Stimulated activated CD4-positive, alpha-beta T cell treated with anti-CD3 and anti-CD28 coated beads, Interleukin-1b, Interleukin-23, amount 100 ng/mL, for 1 hour (primary cell): ENCODE measurements at places on chromosomes 2 and 18.

DNA sequence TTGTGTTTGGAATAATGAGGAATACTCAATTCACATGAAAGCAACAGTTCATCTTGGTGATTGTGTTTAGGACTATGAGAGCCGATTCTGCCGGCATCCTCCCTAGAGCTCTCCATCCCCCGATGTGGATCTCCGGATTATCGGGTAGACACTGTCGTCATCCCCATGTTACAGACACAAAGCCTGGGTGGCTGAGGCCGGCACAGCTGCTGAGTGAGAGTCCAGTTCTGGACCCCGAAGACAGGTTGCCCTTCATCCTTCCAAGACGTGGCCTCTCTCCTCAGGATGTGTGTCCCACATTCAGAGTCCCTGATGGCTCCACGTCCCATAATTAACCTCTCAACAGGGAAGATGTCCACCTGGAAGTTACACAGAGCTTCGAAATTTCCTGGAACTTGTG is 129.3 kb downstream of the HDAC4 start:
- DNase-seq, result no peak

DNA sequence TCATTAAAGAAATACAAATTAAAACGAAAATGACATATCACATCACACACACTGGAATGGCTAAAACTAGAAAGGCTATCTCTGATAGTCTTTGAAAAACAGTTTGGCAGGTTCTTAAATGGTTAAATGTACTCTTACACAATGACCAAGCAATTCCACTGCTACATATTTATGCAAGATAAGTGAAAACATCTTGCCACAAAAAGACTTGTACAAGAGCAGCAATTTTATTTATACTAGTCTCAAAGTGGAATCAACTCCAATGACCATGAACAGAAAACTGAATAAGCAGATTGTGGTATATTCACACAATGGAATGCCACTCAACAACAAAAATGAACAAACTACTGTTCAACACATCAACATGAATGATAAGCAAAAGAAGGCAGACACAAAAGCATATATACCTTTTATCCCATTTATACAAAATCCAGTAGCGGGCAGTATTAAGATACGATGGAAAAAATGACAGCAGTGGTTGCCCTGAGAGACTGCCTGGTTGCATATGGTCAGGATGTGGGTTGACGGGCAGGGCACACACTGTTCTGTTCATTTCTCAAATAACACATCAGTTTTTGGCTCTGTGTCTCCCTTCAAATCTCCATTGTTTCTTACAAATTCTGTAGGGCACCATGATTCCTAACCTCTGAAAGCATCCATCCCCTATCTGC is 25.4 kb downstream of the SP100 start:
- DNase-seq, result peak; percentile 15

- DNase-seq, result no peak
These were observed 1143.5 kb upstream of the CELF4 start for GRCh38 chr18:38709122-38709521.

- DNase-seq, result no peak
These were observed 31.1 kb downstream of the TMEM178A start for GRCh38 chr2:39696838-39697237.

- no peak for DNase-seq
These were observed 52.3 kb downstream of the TCF7L1 start for GRCh38 chr2:85185431-85185940.

- DNase-seq, result no peak
These were observed 25.7 kb downstream of the ANKRD62 start for GRCh38 chr18:12119358-12119757.

- no peak for DNase-seq
These were observed 13.1 kb upstream of the PHLPP1 start for GRCh38 chr18:62702259-62702658.

DNA sequence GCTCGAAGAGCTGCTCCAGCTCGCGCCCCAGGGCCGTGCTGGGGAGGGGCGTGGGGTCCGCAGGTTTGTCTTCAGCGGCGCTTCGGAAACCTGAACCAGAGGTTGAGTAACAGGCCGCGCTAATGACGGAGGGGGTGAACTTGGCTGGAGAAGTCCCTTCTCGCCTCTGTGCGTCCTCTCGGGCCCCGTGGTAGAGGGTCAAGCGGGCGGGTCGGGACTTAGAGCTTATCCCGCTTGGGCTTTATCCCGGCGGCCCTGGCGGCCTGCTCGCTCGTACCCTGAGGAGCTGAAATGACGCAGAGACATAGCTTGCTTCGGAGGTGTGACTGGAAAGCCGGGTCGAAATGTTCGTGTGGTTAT is 479 bp downstream of the RNMT start:
- no peak for DNase-seq

- no peak for DNase-seq
These were observed 162.7 kb downstream of the FSHR start for GRCh38 chr2:48991415-48992131.

- no peak for DNase-seq
These were observed 12.8 kb upstream of the HPCAL1 start for GRCh38 chr2:10289891-10290290.

GRCh38 chr2:133774654-133775015 is 206.4 kb upstream of the NCKAP5 start:
- DNase-seq, result no peak

DNA sequence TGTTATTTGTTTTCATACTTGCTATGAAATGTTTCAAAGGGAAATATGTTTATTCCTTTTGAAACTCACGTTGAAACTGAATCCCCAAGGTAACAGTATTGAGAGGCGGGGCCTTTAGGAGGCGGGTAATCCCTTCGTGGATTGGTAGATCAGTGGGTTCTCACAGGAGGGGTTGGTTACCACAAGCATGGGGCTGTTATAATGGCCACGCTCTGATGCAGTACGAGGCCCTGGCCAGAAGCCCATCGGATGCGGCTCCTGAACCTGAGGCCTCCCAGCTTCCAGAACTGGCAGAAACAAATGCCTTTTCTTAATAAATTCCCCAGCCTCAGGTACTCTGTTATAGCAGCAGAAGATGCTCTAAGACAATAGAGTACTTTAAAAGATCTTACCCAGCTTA is 135.7 kb downstream of the ASB1 start:
- DNase-seq, result no peak

GRCh38 chr2:70746094-70746974 is 21.7 kb downstream of the ADD2 start:
- no peak for DNase-seq

- DNase-seq, result no peak
These were observed 107.6 kb upstream of the MSH6 start for GRCh38 chr2:47675196-47675825.

DNA sequence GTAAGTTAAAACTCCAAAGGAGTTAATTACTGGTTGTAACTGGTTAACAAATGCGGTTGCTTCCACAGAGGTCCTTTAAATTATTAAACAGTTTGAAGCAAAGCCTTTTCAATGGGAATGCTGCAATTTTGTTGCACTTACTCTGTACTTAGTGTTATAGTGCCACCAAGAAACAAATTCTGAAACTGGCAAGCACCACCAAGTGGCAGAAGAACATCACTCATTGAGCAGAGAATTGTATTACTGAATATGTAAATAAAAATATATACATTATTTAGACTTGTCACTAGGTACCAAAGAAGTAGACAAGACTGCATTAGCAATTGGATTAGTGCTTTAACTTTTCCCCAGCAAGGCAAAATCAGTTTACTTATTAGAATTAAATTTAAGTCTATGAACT is 2.6 kb upstream of the TMEFF2 start:
- DNase-seq, result no peak

DNA sequence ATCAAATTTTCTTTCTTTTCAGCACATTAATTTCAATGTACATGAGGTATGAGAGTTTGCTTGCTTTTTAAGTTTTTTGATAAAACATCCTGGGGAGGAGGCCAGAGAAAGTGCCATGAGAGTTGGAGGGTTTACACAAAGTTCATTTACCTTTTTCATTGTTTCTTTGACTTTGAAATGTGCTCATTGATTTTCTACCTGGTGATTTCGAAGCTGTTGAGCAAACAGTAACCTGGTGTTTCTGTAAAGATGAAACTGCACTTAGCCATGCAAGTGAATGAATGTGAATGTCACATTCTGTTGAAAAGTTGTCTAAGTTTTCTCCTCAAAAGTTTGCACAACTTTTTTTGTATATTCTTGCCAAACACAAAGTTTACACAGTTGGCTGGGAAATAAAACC is 797.0 kb downstream of the METTL4 start:
- DNase-seq, result no peak

GRCh38 chr2:178702361-178702760 is 104.9 kb downstream of the TTN start:
- DNase-seq, result no peak

- DNase-seq, result no peak
These were observed 4.1 kb upstream of the AGXT start for GRCh38 chr2:240864475-240864874.

DNA sequence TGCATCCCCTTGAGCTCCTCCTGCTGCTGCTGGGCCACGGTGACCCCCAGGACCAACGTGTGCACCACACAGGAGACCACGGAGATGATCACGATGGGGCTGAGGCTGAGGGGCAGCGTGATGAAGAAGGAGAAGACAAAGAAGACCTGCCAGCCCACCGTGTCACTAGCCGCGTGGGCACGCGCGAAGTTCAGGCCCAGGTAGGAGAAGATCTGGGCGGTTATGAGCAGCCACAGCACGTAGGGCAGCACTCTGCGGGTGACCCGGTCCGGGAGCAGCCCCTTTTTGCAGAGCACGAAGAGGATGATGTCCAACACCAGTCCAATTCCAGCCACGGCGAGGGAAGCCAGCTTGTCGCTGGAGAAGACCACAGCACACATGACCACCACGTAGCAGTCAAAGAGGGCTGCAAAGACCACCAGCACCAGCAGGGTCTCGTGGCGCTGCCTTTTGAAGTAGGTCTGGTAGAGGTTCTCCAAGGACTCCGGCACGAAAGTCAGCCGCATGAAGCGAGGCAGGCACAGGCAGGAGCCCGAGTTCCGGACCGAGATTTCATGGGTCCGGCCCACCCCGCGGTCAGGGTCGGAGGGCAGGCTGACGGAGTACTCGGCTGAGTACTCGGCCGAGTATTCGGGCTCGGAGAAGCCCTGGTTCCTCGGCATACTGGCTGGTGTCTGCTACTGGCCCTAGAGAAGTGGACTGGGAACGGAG is 1.6 kb downstream of the ADCY3 start:
- DNase-seq, result no peak

DNA sequence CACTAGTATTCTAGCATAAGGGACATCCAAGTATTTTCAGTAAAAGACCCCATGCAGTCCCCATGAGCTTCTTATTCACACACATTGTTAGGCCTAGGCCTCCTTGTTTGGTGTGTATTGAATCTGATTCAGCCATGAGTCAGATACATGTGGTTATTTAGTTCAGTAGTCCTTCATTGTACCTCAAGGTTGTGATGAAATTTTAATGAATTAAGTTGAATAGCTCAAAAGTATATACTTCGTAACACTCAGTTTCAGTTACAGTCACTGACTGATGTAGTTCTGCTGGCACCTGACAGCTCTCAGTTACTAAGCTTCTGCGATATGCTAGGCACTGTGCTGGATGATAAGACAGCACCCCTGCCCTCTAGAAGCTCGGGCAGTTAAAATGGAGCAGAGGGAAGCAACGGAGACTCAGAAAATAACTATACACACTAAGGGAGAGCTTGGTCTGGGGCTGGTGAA is 86.4 kb downstream of the XRCC5 start:
- no peak for DNase-seq

DNA sequence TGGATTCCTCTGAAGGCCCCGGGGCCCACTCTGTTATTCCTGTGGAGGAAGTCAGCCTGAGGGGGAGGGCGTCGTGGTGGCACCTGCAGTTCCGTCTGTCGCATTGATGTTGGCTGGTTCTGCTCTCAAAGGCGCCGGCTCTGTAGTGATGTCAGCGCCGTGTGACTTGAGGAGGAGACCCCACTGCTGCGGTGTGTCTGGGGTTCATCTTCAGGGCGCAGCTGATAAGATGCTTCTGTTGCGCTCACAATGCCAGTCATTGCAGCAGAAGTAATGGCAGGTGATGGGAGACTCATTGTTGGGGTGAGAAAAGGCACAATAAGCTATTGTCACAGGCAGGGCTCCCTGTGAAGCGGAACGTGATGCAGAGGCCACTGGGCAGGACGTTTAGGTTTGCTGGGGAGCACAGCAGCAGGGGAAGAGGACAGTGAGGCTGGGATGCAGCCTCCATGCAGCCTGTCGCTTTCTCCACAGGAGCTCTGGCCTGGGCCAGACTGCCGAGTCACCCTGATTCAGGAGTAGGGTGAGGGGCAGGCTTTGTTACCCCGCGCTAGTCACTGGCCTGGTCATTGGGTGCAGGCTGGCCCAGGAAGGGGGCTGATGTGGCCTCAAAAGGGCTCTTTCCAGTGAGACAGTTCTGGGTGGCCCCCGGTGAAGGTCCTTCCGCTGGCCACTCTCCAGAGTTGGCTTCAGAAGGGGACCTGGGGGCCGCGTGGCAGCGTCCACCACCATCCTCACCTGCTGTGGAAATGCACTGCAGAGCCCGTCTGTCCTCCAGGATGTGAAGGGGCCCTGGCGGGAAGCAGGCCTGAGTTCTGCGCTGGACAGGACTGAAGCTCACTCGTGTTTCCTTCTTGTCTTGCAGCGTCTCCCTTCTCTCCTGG is 42.9 kb downstream of the SH3BP4 start:
- no peak for DNase-seq

GRCh38 chr18:7202169-7202568 is 28.7 kb upstream of the LRRC30 start:
- no peak for DNase-seq

GRCh38 chr2:114543236-114543766 is 100.9 kb downstream of the DPP10 start:
- no peak for DNase-seq

- no peak for DNase-seq
These were observed 127.6 kb downstream of the CLIP4 start for GRCh38 chr2:29242621-29243375.

DNA sequence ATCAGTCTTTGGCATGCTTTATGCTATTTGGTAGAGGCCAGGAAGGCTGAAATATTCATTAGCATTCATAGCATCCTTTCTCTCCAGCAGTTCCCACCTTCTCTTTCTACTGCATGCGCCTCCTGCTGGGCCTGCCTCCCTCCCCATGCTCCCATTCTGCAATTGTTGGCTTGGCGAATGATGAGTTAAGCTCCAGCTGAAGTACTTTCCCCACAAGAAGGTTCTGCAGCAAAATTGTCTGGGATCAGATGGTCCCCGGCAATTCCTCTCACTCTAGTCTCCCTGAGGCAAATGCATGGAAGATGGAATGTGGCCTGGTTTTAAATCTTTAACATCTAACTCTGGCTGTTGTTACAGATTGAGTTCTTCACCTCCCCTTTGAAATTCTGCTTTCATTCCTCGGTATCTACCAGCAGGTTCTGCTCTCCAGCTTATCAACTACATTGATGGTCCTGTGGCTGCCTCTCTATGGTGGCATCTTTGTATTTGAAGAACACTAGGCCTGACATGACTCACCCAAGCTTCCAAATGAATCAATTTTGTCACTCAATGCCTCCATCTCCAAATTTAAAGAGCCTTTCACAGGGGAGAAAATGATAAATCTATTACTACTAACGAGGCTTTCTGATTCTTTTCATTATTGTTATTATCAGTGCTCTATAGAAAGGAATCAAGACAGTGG is 55.9 kb downstream of the KCTD18 start:
- DNase-seq, result no peak

- DNase-seq, result no peak
These were observed 69.7 kb upstream of the CAB39 start for GRCh38 chr2:230642966-230643365.
